M059J (cell line): ENCODE measurements at places on chromosomes 5 and 9. TPM values are rescaled to one million over a fixed set of nuclear protein-coding genes. Genes with fewer than 3 reads are reported as not detected.

GRCh38 chr5:153704110-153704509 is 213.6 kb downstream of the GRIA1 start:
- no peak for DNase-seq

C5orf58 gene
- total RNA-seq: not detected in 2 replicates

GRCh38 chr9:72205513-72205912 is 56.3 kb downstream of the GDA start:
- DNase-seq: peak; percentile 10

- peak; percentile 93 for DNase-seq
Observed at GRCh38 chr5:87151547-87151946, 116.1 kb upstream of the RASA1 start.

- no peak for DNase-seq
Observed at GRCh38 chr5:39203275-39203922, 16.0 kb downstream of the FYB1 start.

GRCh38 chr9:108156270-108156998 is 666.9 kb upstream of the KLF4 start:
- peak; percentile 82 for DNase-seq

DNA sequence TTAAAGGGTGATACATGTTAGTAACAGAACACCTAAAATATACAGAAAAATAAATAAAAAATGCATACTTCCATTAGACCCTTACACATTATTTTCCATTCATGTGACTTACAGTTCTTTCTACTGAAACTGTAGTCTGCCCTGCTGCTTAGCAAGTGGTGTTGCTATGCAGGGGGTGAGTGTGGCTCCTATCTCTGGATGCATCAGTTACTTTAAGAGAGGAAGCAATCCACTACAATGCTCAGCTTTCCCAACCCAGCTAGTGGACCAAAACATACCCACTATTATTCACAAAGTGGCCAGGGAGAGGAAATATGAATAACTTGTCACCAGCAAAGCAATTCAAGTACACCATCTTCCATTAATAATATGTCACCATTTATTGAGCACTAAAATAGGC is 121.8 kb downstream of the DOCK2 start:
- DNase-seq: peak; percentile 48

DNA sequence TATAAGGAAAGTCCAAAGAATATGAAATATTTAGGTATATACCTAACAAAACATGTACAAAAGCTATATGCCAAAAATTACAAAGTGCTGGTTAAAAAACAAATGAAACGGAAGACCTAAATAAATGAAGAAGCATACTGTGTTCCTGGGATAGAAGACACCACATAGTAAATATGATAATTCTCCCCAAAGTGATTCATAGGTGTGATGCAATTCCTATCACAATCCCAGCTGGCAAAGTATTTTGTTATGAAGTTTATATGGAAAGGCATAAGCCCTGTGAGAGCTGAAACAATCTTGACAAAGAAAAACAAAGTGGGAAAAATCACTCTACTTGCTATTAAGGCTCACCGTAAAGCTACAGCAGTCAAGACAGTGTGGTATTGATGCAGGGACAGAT is 2.6 kb upstream of the SMIM23 start:
- no peak for DNase-seq

- no peak for DNase-seq
Observed at GRCh38 chr5:22431406-22431805, 421.7 kb downstream of the CDH12 start.

DNA sequence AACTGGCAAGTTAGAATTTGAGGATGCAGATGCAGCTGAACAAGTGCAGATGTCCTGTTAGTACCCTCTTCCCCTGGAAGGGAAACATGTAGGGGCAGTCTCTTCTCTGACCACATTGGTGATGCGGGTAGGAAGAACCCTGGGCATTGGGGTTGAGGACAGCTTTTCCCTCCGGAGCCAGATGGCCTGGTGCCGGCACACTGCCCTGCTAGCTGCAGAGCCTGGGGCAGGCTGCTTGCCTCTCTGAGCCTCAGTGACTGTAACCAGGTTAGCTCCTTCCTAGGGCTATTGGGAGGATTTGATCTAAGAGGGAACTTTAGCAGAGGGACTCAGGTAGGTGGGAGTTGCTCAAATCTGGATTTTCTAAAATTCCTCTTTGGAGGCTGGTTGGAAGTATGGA is 148.4 kb downstream of the HSPA4 start:
- DNase-seq: no peak

GRCh38 chr9:482739-483138 is 268.1 kb downstream of the DOCK8 start:
- DNase-seq: no peak

DNA sequence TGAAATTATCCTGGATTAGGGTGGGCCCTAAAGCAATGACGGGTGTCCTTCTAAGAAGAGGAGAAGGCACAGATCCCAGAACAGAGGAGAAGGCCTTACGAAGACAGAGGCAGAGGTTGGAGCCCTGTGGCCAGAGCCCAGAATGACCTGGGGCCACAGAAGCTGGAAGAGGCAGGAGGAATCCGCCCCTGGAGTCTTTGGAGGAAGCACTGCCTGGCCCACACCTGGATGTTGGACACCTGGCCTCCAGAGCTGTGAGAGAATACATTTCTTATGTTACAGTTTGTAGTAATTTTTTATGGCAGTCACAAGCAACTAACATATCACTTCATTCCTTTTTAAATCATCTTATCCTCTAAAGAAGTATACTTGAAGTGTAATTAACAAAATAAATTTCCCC is 8.5 kb downstream of the MRPL36 start:
- DNase-seq: no peak

DNA sequence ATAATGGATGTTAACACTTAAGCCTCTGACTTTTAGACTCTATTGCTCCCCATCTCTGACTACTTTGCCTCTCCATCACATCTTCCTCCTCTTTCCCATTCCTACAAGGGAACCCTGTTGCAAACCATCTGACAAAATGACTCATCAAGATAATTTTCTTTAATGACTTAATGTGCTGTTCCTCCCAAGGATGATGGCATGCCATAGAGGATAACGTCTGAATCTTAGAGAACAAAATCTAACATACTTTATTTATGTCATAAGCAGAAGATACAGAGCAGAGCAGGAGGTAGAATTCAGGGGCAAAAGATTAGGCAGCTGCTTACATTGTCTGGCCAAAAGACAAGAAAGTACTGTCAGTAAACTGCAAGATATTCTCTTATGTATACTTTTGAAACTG is 76.8 kb downstream of the FGF10 start:
- DNase-seq: no peak

DNA sequence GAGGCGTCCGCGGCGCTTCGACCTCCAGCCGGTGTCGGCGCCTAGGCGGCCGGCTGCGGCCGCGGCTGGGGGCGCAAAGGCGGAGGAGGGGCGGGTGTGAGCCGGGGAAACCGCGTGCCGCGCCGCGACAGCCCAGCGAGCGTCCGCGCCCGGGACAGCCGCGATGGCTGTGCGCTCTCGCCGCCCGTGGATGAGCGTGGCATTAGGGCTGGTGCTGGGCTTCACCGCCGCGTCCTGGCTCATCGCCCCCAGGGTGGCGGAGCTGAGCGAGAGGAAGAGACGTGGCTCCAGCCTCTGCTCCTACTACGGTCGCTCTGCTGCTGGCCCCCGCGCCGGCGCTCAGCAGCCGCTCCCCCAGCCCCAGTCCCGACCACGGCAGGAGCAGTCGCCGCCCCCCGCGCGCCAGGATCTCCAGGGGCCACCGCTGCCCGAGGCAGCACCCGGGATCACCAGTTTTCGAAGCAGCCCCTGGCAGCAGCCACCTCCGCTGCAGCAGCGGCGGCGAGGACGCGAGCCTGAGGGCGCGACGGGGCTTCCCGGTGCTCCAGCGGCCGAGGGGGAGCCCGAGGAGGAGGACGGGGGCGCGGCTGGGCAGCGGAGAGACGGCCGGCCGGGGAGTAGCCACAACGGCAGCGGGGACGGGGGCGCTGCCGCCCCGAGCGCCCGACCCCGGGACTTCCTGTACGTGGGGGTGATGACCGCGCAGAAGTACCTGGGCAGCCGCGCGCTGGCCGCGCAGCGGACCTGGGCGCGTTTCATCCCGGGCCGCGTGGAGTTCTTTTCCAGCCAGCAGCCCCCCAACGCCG is 605 bp downstream of the CHSY3 start:
- DNase-seq: no peak

CTXN3 gene
- total RNA-seq: not detected in 2 replicates

NR4A3 gene
- total RNA-seq: 0.05 and 0.17 TPM in 2 replicates

GALNT12 gene
- total RNA-seq: 0.76 and 0.81 TPM in 2 replicates

HAPLN1 gene
- total RNA-seq: 0.20 and 0.99 TPM in 2 replicates

GNA14 gene
- total RNA-seq: 0.42 TPM in 1 of 2 replicates, not detected in the other

GRCh38 chr5:10432059-10433008 is 9.3 kb upstream of the ROPN1L start:
- no peak for DNase-seq

LEAP2 gene
- 0.25 TPM in 1 of 2 replicates, not detected in the other for total RNA-seq

GRCh38 chr5:31755676-31756230 is 116.8 kb downstream of the PDZD2 start:
- no peak for DNase-seq

- no peak for DNase-seq
Observed at GRCh38 chr5:107010060-107010459, 660.7 kb downstream of the EFNA5 start.

GRCh38 chr5:123810253-123810652 is 298.3 kb downstream of the CSNK1G3 start:
- DNase-seq: no peak

- DNase-seq: peak; percentile 63
Observed at GRCh38 chr5:40842351-40842750, 1.2 kb downstream of the CARD6 start.

DNA sequence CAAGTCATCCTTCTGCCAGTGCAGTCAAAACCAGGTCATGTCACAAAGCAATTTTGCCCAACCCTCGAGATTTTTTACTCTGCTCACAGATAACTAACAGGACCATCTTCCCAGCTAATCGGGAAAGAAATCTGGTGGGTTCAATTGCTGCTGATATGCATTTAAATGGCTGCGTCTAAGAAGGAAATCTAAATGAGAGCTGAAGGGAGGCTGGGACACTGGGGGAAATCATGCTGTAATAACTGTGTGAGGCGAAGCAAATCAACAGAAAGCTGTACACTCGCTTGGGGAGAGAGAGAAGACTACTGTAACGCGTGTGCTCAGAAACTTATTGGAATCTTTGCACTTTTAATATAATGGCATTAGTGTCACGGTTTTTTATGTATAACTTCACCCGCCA is 535.0 kb downstream of the CDK5RAP2 start:
- DNase-seq: no peak

- DNase-seq: no peak
Observed at GRCh38 chr5:167355346-167355745, 936.1 kb upstream of the WWC1 start.

PPIC gene
- 74.2 and 139 TPM in 2 replicates for total RNA-seq

GRCh38 chr5:74461251-74461650 is 179.3 kb downstream of the ENC1 start:
- DNase-seq: no peak

DNA sequence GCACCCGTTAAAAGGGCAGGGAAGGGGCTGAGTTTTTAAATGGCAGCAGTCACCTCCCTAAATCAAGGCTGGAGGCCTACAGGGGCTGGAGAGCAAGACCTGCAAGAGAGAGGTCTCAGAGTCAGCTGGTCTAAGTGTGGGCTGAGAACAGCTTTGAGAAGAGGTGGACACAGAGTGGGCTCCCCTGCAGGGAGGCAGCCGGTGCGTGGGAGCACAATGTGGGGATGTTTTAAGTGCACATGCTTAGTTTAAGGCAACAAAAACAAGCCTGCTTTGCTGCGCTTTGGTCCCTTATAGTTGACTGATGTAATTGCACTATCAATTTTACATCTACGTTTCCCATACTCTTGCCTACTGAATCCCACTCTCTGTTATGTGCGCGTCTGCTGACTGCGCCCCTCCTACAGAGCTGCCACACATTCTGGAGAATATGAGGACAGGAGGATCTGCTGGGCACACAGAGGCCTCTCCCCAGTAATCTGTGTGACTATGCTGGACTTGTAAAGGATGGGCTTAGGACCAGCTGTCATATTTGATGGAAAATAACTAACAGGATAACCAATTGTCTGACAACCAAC is 62.0 kb upstream of the ICE1 start:
- no peak for DNase-seq

NUTM2G gene
- total RNA-seq: not detected in 2 replicates

PTGR1 gene
- total RNA-seq: 102 and 111 TPM in 2 replicates

GRCh38 chr9:88220652-88221051 is 82.4 kb upstream of the SPATA31C2 start:
- DNase-seq: no peak

GRCh38 chr5:123448017-123448617 is 24.9 kb upstream of the CEP120 start:
- DNase-seq: no peak

DNA sequence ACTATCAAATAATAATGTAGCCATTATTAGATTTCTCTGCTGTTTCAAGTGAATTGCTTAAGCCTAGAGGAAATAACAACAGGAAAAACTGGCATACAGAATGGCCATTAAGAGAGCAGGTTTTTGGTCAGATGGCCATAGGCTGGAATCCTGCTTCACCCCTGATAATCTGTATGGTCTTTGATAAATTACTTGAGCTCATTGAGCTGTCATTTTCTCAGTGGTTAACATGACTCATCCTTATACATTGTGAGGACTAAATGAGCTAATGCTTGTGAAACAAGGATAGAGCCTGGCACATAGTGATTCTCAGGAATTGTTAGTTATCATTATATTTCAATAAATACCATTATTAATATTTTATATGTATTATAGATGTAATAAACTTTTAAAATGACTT is 516.5 kb downstream of the KIF4B start:
- DNase-seq: peak; percentile 16

DNA sequence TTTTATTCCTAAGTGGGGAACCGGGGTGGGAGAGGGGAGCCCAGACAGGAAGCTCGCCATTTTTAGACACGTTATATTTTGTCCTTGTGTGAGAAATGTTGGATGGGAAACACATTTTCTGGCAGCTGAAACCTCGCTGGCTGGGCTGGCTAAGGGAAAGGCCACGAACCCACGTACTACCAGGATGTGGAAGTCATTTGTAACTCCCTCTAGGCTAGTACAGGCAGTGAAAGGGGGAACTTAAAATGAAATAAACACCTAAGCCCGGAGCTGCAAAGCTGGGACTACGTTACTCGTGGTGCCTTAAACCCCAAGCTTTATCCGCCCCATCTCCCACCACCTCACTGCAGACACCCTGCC is 42.5 kb downstream of the TMEM174 start:
- no peak for DNase-seq

DNA sequence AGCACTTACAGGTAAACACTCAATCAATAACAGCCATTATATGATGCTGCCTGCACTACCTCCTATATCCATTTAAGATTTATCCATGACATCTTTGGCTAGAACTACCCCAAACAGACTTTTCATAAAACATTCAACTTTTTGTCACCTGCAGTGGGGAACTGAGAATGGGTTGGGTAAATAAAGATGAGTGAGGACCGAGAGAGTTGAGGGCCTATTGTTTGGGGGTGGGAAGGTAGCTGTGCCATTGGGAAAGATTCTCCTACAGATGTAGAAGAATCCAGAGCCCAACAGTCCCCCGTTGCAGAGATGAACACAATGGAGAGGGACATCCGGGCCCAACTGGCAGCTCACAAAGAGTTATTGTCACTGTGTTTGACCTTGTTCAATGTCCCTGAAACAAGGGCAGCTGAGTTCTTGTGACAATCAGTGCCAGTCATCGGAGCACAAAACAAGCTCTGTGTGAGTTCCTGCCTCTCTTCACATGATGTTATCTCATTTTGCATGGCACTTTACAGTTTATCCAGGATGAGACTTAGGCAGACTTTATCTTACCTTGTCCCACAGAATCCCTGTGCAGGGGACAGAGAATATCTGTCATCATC is 11.5 kb upstream of the SLC31A2 start:
- DNase-seq: no peak

LVRN gene
- total RNA-seq: 0.34 TPM in 1 of 2 replicates, not detected in the other
